Astrocyte (in vitro differentiated cells and primary cell): ENCODE measurements at places on chromosomes 2 and 18. TPM values are rescaled to one million over a fixed set of nuclear protein-coding genes. Genes with fewer than 3 reads are reported as not detected.
A peak's percentile ranks its signal among the peaks of the same experiment; 100 is the strongest.

- no peak overlapping the region for H3K4me3 ChIP-seq
- H3K27me3 ChIP-seq = no peaks in the 10 kb centered on the region
- H3K36me3 ChIP-seq = peaks cover 5% of the 10 kb centered on the region
- H3K4me1 ChIP-seq = peaks cover 24% of the 10 kb centered on the region
- no peak overlapping the region for H3K27ac ChIP-seq
Measured at GRCh38 chr2:216215658-216216390, 106.7 kb downstream of the XRCC5 start.

- H3K27ac ChIP-seq = peak overlapping the region; percentile 93
- peaks cover 22% of the 10 kb centered on the region for H3K4me1 ChIP-seq
- no peak for DNase-seq
- no peaks in the 10 kb centered on the region for H3K36me3 ChIP-seq
- no peaks in the 10 kb centered on the region for H3K27me3 ChIP-seq
- H3K4me3 ChIP-seq = peak overlapping the region; percentile 97
Measured at GRCh38 chr2:183035954-183036669, 2.1 kb downstream of the NCKAP1 start.

DNA sequence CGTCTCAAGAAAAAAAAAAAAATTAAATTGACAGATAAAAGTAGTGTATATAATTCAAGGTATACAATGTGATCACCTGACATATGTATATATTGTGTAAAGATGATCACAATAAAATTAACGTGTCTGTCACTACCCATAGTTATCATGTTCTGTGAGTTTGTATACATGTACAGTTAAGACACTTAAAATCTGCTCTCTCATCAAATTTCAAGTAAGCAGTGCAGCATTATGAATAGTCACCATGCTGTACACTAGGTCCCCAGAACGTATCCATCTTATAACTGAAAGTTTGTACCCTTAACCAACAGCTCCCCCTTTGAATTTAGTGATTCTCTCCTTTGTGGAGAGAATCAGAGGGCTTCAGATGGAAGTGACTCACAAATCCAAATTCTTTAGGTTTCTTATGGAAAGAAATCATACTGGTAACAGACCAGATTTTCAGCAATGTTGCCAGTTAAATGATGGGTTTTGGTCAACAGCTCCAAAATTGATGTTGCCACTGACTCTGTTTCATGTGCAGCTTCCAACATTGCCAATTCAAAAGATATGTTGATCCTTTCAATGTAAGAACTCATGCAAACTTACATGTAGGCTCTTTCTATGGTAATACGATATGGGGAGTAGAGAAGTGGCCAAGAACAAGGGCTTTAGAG is 281.5 kb downstream of the AFF3 start:
- peak; percentile 57 for DNase-seq
- no peaks in the 10 kb centered on the region for H3K36me3 ChIP-seq
- peak overlapping the region; percentile 10 for H3K27ac ChIP-seq
- no peaks in the 10 kb centered on the region for H3K27me3 ChIP-seq

DNA sequence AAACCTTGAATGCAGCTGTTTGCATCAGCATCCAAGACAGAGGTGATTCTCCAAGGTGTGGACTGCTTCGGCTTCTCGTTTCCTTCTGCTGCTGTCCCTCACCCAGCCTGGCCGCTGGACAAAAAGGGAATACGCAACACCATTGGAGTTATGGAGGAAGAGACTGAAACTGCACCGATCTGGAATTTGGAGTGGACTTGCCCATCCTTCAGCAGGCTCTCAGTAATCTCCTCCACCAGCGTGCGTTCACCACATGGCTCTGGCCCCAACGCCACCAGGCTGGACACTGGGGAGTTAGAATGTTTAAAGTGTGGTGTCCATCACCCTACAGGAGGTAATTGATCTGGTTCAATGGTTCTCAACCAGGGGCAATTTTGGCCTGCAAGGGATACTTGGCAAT is 41.4 kb upstream of the ID2 start:
- H3K4me3 ChIP-seq = no peak overlapping the region
- peaks cover 16% of the 10 kb centered on the region for H3K4me1 ChIP-seq
- H3K27ac ChIP-seq = no peak overlapping the region
- no peaks in the 10 kb centered on the region for H3K36me3 ChIP-seq
- no peak for DNase-seq
- no peaks in the 10 kb centered on the region for H3K27me3 ChIP-seq

DNA sequence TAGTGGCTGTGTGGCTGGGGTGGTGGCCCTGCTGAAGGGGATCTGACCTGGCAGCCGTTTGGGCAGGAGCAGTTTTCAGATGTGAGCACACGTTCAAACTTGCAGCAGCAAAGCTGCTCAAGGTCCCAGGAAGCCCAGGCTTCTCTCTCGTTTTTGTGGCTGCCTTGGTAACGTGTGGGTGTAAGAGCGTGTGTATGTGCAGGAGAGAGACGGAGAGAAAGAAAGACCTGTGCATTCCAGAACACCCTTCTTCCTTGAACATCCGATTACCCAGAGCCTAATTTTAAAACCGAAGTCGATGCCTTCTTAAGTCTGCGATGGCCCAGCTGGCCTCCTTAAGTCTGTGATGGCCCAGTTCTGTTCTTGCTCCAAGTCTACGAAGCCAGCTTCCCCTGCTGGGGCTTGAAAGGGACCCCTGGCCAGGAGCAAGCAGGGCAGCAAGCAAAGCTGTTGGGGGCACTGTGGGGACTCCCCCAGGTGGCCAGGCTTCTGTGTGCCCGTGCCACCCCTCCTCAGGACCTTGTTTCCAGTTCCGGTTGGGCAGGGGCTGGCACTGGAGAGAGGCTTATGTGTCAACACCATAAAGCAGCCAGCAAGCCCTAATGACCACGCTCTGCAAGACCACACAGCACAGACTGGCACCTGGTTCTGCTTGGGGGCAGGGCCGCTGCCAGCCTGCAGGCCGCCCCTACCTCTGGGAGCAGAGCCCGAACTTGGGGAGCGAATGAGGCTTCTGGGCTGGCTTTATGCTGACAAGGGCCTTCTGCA is 55.8 kb upstream of the ALPP start:
- H3K4me1 ChIP-seq = peaks cover 3% of the 10 kb centered on the region
- H3K36me3 ChIP-seq = no peaks in the 10 kb centered on the region
- DNase-seq = no peak
- no peaks in the 10 kb centered on the region for H3K27me3 ChIP-seq

GRCh38 chr2:103977668-103978067 is 876.2 kb upstream of the POU3F3 start:
- no peaks in the 10 kb centered on the region for H3K27me3 ChIP-seq
- H3K4me1 ChIP-seq = no peaks in the 10 kb centered on the region
- no peak overlapping the region for H3K27ac ChIP-seq
- DNase-seq = no peak
- H3K4me3 ChIP-seq = no peak overlapping the region

- DNase-seq = no peak
- H3K4me1 ChIP-seq = no peaks in the 10 kb centered on the region
- H3K27me3 ChIP-seq = no peaks in the 10 kb centered on the region
- no peak overlapping the region for H3K4me3 ChIP-seq
- no peak overlapping the region for H3K27ac ChIP-seq
- H3K36me3 ChIP-seq = no peaks in the 10 kb centered on the region
Measured at GRCh38 chr2:154549869-154550268, 148.6 kb upstream of the KCNJ3 start.

DNA sequence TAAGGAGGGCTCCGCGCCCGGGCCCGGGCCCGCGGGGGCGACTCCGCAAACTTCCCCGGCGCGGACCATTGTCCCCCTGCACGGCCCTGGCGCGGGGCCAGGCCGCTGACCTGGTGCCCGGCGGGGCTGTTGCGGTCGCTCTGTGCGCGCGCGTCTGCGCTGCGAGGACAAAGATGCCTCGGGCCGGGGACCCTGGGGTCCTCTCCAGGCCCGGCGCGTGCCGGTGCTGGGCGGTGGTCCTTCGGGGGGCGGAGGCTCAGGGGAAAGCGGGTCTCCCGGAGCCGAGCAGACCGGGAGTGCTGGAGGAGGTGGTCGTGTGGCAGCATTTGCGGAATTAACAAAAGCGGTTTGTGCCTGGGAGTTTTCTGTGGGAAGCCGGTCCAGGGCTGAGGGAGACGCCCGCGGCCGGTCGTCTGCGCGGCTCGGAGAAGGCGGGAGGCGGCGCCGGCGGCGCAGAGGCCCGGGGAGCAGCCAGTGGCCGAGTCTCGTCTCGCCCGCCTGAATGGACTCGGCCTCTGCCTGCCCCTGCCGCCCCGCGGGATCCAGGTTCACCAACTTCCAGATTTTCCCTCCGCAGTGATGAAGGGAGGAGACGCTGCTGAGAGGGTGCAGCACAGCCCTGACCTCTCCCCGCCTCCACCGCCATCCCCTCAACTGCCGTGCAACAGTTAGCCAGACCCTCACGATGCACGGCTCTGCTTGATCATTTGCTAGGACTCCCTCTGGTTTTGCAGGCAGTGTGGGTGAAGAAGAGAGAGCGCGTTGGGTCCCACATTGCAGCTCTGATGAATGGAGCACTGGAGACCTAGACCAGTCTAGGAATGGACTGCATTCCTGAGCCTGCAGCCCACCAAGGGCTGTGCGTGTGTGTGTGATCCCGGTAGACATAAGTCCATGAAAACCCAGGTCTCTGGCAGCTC is 705 bp downstream of the EFR3B start:
- peaks cover 19% of the 10 kb centered on the region for H3K4me1 ChIP-seq
- peak overlapping the region; percentile 61 for H3K4me3 ChIP-seq
- peak; percentile 21 for DNase-seq
- no peaks in the 10 kb centered on the region for H3K36me3 ChIP-seq
- no peaks in the 10 kb centered on the region for H3K27me3 ChIP-seq

DNA sequence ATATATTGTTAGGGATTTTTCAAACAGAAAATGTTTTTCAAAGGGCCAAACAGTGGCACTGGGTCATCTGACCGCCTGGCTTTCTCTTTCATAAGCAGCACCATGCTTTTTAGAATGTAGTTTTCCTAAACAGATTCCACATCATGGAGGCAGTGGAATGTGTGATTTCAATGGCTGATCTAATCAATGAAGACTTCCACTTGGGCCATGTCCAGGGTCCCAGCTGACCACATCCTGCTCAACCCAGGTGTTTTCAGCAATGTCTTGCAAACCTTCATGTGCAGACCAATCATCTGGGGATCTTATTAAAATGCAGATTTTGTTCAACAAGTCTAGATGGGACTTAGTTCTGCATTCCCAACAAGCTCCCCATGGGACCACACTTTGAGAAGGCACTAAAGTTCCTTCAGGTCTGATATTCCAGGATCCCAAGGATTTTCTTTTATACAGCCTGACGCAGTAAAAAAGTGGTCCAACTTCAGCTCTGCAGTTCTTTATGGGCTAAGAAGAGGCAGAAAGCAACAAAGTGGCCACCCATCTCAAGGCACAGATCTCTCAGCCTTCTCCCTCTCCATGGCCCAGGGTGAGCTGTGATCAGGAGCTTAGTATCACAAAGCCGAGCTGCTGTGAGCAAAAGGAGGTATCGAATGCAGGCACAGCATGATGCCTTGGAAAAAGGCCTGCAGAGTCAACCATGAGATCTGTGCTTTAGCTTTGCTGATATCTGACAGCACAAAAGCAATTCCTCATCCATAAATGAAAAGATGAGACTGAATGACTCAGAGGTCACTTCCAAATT is 3.7 kb downstream of the ALKAL2 start:
- peaks cover 14% of the 10 kb centered on the region for H3K36me3 ChIP-seq
- H3K4me1 ChIP-seq = peaks cover 25% of the 10 kb centered on the region
- H3K27ac ChIP-seq = no peak overlapping the region
- H3K27me3 ChIP-seq = peaks cover 7% of the 10 kb centered on the region
- peak; percentile 57 for DNase-seq

DNA sequence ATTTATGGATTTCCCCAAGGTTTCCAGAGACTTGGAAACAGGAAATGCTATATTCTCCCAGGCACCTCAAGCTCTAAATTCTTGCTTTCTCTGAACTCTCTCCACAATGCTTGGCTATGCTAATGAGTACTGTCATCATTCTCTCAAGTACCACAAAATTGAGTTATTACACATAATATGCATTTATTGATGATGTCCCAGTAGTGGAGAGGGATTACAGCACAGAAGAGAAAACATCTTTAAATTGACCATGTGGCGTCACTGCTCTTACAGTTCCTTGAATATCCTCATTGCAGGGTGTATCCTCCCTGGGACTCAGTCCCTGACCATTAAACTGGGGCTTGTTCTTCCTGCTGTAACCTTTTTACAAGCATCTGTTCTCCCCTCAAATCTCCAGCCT is 681.1 kb upstream of the FANCL start:
- no peak overlapping the region for H3K27ac ChIP-seq
- H3K36me3 ChIP-seq = no peaks in the 10 kb centered on the region
- H3K4me3 ChIP-seq = no peak overlapping the region
- peaks cover 36% of the 10 kb centered on the region for H3K4me1 ChIP-seq
- no peak for DNase-seq

DNA sequence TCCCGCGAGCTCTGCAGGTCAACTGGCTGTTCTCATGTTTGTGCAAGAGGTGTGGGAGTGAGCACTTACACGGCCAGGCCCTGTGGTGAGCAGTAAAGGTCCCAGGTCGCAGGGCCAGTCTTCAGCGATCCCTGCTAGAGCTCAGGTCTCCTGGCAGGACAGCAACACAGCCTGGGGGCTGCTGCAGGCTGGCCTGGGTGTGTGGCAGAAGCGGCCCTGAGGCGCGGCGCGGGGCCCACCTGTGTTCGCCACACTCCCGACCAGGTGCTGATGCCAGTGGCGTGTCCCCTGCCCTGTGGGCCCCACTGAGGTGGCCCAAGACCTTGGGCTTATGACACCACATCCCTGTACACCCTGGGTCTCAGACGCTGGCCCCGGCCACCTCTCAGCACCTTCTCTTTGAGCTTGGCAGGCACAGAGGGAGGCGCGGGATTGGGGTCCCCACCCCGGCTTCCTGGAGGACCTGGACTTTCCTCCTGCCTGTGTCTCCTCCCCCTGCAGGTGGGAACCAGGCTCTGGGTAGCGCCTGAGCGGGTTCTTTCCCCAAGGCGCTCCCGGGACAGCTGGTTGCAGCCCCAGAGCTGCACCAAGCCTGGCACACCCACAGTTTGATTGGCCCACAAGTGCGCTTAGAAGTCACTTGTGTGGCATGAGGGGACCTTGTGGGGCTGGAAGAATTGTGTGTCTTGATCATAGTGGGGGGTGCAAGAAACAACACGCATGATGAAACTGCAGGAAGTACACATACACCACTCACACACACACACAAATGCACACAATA is 59.2 kb downstream of the TWIST2 start:
- no peak for DNase-seq
- H3K27me3 ChIP-seq = no peaks in the 10 kb centered on the region
- H3K4me1 ChIP-seq = no peaks in the 10 kb centered on the region

DNA sequence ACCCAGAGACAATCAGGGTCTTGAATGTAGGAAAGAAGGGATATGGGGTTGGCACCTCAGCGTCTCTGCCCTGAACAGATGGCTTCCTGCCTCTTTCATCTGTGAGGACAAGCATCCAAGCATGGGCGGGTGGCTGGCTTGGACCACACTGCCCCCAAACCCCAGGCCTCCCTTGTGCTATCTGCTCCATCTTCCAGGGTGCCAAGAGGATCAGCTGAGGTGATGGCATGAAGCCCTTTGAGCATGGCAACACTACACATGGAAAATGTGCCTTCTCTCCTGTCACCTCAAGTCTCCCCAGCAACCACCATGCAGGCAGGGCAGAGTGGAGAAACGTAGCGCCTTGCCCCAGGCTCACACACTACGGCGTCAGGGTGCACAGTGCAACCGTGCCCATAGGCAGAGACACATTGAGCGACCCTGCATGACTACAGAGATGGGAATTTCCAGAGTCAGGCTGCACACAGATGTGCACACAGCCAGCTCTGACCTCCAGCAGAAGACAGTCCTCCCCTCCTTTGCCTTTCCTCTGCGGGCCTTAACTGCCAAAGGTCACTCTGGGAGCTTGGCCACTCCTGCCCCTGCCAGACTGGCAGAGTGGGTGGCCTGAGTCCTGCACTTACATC is 1.5 kb downstream of the KCNIP3 start:
- H3K27me3 ChIP-seq = peaks cover 18% of the 10 kb centered on the region
- no peak for DNase-seq
- no peak overlapping the region for H3K4me3 ChIP-seq
- no peaks in the 10 kb centered on the region for H3K4me1 ChIP-seq
- no peak overlapping the region for H3K27ac ChIP-seq
- H3K36me3 ChIP-seq = no peaks in the 10 kb centered on the region

CCDC88A gene
- total RNA-seq = 66.7 and 74.6 TPM in 2 replicates

C2orf72 gene
- total RNA-seq = 0.84 and 1.0 TPM in 2 replicates

GALNT1 gene
- total RNA-seq = 124 and 127 TPM in 2 replicates

USP34 gene
- total RNA-seq = 92.6 and 99.9 TPM in 2 replicates

ALPI gene
- total RNA-seq = not detected in 2 replicates
